ENCODE measurements at places on chromosomes 4 and X. TPM values are rescaled to one million over a fixed set of nuclear protein-coding genes. Genes with fewer than 3 reads are reported as not detected.
A peak's percentile ranks its signal among the peaks of the same experiment; 100 is the strongest.

GRCh38 chrX:40175511-40176350 is 78.0 kb upstream of the BCOR start:
- H3K4me3 ChIP-seq: peak overlapping the region; percentile 73
- no peaks in the 10 kb centered on the region for H3K36me3 ChIP-seq
- peak; percentile 63 for DNase-seq
- peak overlapping the region; percentile 96 for H3K27ac ChIP-seq
- H3K4me1 ChIP-seq: peaks cover 29% of the 10 kb centered on the region
- H3K27me3 ChIP-seq: peaks cover 27% of the 10 kb centered on the region

- H3K36me3 ChIP-seq: no peaks in the 10 kb centered on the region
- no peak overlapping the region for H3K4me3 ChIP-seq
- no peak overlapping the region for H3K27ac ChIP-seq
These were observed 91.5 kb upstream of the UNC5C start for GRCh38 chr4:95640311-95640710.

DNA sequence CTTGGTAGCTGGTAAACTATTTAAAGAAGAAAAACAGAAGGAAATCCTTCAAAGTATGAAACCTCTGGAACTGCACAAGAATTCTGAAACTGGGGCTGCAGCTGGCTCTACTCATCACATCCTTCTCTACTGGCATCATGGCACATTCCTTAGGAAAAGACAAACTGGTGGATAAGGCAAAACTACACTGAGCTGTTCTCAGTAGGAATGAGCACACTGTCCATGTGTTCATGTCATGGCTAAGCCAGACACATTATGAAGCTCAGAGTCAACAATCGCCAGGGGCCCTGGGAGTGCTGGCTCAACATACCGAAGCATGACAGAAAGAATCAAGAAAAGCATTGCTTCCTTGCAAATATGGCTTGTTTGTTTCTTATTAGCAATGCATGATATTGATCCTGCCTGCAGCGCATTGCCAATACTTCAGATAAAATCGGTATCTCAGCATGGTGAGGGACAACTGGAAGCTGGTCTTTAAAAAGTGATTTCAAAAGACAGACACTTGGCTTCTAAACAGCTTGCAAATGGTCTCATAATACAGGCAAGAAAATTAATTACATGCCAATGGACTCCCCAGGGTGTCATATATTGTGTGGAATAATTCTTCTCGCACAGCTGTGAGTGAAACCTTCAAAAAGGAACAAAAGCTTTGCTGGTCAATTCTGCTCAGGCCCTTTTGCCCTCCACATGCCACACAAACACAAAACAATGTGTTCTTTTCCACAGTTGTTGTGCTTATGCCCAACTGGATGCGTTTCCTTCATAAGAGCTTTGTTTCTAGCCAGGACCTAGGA is 300.2 kb upstream of the VCX start:
- no peak overlapping the region for H3K4me3 ChIP-seq
- H3K27ac ChIP-seq: no peak overlapping the region
- no peak for DNase-seq
- no peaks in the 10 kb centered on the region for H3K4me1 ChIP-seq

Gene AWAT2
- not detected for total RNA-seq

- no peaks in the 10 kb centered on the region for H3K4me1 ChIP-seq
- H3K36me3 ChIP-seq: no peaks in the 10 kb centered on the region
- H3K4me3 ChIP-seq: no peak overlapping the region
- no peak for DNase-seq
- H3K27ac ChIP-seq: no peak overlapping the region
These were observed 28.5 kb upstream of the RTL3 start for GRCh38 chrX:78687586-78687985.
